ENCODE measurements at places on chromosomes 5 and 9. TPM values are rescaled to one million over a fixed set of nuclear protein-coding genes. Genes with fewer than 3 reads are reported as not detected.

NUTM2G gene
- total RNA-seq = not detected

SLIT3 gene
- total RNA-seq = not detected

IL5 gene
- total RNA-seq = 1.5 TPM

ENC1 gene
- 1.2 TPM for total RNA-seq

OTULINL gene
- total RNA-seq = 33.0 TPM

IARS1 gene
- total RNA-seq = 115 TPM

PCDHB14 gene
- not detected for total RNA-seq

ORM2 gene
- not detected for total RNA-seq

ELOVL7 gene
- 0.51 TPM for total RNA-seq

ZMYND19 gene
- 26.1 TPM for total RNA-seq

INSL4 gene
- not detected for total RNA-seq

CCNI2 gene
- 8.4 TPM for total RNA-seq

ADRA1B gene
- not detected for total RNA-seq

IL9 gene
- not detected for total RNA-seq

TCF7 gene
- 310 TPM for total RNA-seq

TUSC1 gene
- 0.10 TPM for total RNA-seq

WNK2 gene
- 0.38 TPM for total RNA-seq

GABRA6 gene
- not detected for total RNA-seq

NR5A1 gene
- not detected for total RNA-seq

SV2C gene
- 0.03 TPM for total RNA-seq

TRIM7 gene
- total RNA-seq = 0.88 TPM

SEMA4D gene
- 265 TPM for total RNA-seq

WDR31 gene
- 0.91 TPM for total RNA-seq

SYNPO gene
- 0.25 TPM for total RNA-seq

HMHB1 gene
- not detected for total RNA-seq

PBX3 gene
- 17.3 TPM for total RNA-seq

CDC25C gene
- 11.1 TPM for total RNA-seq

TMC1 gene
- not detected for total RNA-seq

ANGPTL2 gene
- not detected for total RNA-seq

UNC13B gene
- total RNA-seq = 0.45 TPM

PROB1 gene
- 2.8 TPM for total RNA-seq

FEM1C gene
- total RNA-seq = 15.1 TPM

ARHGEF28 gene
- total RNA-seq = not detected

IL33 gene
- total RNA-seq = not detected

MYMK gene
- not detected for total RNA-seq

FASTKD3 gene
- total RNA-seq = 14.3 TPM

SLC36A3 gene
- total RNA-seq = not detected

PCDHGA11 gene
- total RNA-seq = 0.05 TPM

C9orf43 gene
- total RNA-seq = 0.39 TPM

AUH gene
- 18.9 TPM for total RNA-seq

PTPN3 gene
- not detected for total RNA-seq

PCDHGB2 gene
- total RNA-seq = not detected

SEMA6A gene
- total RNA-seq = not detected

S100Z gene
- total RNA-seq = 3.2 TPM

CDC14B gene
- 0.55 TPM for total RNA-seq

NR6A1 gene
- 0.19 TPM for total RNA-seq

FAM81B gene
- total RNA-seq = not detected

OGN gene
- total RNA-seq = not detected

C5orf58 gene
- total RNA-seq = not detected

GMCL2 gene
- total RNA-seq = not detected

PPIC gene
- not detected for total RNA-seq

IFNB1 gene
- not detected for total RNA-seq

RMRP gene
- 11,936 TPM for total RNA-seq

PAXX gene
- total RNA-seq = 69.6 TPM

PCDHGA1 gene
- not detected for total RNA-seq

SCGB3A2 gene
- total RNA-seq = not detected

Data from activated naive CD4-positive, alpha-beta T cell treated with anti-CD3 and anti-CD28 coated beads, Interleukin-2, amount 10 ng/mL, durations not matched to agents 5 hours and 36 hours (primary cell).